ENCODE measurements at places on chromosomes 2 and 18.

- no peak for DNase-seq
These were observed 221.1 kb upstream of the ATP5MC3 start for GRCh38 chr2:175402571-175402970.

DNA sequence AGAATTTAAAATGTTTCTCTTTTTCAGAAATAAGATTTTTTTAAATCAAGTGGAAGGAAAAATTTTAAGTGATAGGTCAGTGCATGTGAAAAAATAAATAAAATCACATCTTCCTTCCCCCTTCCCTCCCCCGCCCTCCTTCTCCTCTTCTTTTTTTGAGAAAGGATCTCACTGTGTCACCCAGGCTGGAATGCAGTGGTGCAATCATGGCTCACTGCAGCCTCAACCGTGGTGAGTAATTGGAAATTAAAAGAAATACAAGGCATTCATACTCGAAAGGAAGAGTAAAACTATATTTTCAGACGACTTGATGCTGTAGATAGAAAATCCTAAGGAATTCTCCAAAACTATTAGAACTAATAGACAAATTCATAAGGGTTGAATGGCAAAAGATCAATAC lies 16.9 kb upstream of the CRACDL start:
- no peak for DNase-seq

DNA sequence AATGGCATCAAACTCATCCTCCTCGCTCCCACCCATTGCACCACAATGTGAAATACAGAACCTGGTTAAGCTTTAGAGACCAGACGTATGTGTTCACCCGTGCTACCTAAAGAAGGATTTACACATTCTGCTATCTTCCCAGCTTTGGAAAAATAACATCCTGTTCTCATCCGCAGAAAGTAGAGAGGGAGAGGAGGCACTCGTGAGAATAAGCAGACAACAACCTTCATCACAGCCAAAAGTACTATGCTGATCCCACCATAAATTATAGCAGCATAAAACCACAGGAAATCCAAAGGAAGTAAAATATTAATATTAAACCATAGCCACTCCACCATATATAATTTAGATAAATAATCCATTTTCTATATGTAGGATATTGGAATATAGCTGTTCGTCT lies 111.7 kb upstream of the NRP2 start:
- DNase-seq, result no peak

- DNase-seq, result no peak
These were observed 3.7 kb upstream of the FEV start for GRCh38 chr2:218988650-218989049.

- DNase-seq, result no peak
These were observed 125.6 kb upstream of the CDC42EP3 start for GRCh38 chr2:37797081-37797480.

DNA sequence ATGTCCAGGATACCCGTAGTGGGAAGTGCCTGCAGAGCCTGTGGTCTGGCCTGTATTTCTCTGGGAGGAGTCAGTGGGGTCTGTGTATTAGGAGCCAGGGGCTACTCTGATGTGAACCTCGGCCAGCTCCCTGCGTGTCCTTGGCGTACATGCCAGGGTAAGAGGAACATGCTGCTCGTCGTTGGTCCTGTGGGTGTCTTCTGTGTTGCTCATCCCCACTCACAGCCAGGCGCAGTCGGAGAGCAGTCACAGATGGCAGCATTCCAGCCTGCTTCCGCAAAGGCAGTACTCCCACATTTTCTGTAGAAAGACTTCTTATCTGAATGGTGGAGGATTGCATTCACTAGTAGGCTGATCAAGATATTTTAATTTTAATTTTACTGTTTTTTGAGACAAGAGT lies 84.9 kb downstream of the DGKD start:
- DNase-seq, result no peak

GRCh38 chr2:199810422-199811171 lies 40.4 kb downstream of the FTCDNL1 start:
- no peak for DNase-seq

- DNase-seq, result no peak
These were observed 15.0 kb downstream of the CRACDL start for GRCh38 chr2:98921062-98921461.

DNA sequence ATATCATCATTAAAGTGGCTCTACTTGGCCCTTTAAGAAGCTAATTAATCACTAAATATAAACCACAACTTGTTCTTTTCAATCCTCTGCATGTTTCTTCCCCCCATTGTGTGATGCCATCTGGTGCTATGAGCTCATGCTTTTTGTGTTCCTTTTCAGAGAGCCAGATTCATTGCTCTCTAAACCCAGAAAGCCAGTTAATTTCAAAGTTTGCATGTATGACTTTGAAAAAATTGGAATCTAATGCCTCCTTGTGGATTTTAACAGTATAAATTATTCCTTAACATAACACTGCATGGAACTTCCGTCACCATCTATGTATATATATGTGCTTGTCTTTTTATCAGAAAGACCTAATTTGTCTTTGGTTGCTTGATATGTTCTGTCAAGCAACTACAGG lies 31.1 kb downstream of the TMEM178A start:
- DNase-seq, result peak; percentile 8
